ENCODE measurements at places on chromosomes 12 and 14.

GRCh38 chr12:46635818-46636217 lies 190.0 kb downstream of the SLC38A4 start:
- no peak for DNase-seq

GRCh38 chr12:49057888-49058287 lies 2.7 kb downstream of the KMT2D start:
- DNase-seq: no peak

DNA sequence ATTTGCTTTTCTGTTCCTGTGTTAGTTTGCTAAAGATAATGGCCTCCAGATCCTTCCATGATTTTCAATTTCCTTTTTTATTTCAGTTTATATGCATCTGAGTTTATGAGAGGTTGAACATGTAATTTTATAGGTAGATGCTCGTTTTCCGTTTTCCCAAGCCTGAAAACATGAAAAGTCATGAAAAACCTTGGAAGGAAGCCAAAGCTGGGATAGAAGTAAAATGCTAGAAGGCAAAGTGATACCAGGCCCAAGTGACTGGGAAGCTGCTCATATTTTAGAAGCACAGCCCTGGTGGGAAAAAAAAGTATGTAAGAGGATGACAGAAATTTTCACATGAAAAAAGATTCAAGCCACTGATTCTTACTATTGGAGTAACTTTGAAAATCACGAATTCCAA lies 290.8 kb downstream of the PRKD1 start:
- DNase-seq: no peak

- DNase-seq: peak; percentile 46
Observed at GRCh38 chr12:54251667-54252284, 28.1 kb downstream of the CBX5 start.

Data from G401 (cell line).